Stimulated activated CD4-positive, alpha-beta T cell treated with anti-CD3 and anti-CD28 coated beads, TNF-alpha, amount 100 ng/mL, for 4 hours (primary cell): ENCODE measurements at places on chromosomes 7 and 10.

DNA sequence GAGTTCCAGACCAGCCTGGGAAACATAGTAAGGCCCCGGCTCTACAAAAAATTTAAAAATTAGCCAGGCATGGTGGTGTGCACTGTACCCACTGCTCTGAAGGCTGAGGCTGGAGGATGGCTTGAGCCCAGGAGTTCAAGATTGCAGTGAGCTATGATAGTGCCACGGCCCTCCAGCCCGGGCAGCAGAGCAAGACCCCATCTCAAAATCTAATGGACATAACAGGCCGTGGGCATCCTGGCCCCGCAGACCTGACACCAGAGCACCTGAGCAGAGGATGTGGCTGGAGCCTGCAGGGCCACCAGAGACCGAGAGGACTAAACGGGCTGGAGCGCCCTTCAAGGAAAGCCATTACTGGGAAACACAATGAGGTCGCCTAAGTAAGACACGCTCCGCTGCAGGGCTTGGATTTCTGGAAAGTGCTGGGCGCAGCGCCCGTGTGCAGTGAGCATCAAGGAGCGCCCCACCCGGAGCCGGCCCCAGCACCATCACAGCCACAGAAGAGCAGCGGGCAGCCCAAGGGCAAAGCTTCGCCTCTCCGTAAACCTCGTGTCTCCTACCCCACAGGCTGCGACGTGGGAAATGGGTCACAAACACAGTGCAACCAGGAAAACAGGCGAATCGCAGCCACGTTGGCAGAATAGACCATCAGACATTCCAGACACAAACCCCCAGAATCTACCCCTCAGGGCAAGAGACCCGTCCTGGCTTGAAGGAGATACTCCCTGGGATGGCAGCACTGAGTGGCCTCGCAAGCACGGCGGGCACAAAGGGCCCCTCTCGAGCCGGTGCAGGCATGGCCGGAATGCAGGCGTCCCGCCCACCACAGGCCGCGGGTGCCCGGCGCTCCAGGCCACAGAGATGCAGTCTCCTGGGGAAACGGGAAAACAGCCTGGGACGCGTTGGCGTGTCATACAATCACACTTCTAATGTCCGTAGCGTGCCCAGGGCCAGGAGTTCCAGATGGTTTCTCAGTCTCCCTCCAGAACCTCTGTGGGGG lies 4.9 kb downstream of the RADIL start:
- no peak for DNase-seq

GRCh38 chr7:31126976-31127375 lies 74.9 kb downstream of the ADCYAP1R1 start:
- no peak for DNase-seq

GRCh38 chr10:73871295-73872189 lies 2.8 kb downstream of the CAMK2G start:
- DNase-seq = no peak

DNA sequence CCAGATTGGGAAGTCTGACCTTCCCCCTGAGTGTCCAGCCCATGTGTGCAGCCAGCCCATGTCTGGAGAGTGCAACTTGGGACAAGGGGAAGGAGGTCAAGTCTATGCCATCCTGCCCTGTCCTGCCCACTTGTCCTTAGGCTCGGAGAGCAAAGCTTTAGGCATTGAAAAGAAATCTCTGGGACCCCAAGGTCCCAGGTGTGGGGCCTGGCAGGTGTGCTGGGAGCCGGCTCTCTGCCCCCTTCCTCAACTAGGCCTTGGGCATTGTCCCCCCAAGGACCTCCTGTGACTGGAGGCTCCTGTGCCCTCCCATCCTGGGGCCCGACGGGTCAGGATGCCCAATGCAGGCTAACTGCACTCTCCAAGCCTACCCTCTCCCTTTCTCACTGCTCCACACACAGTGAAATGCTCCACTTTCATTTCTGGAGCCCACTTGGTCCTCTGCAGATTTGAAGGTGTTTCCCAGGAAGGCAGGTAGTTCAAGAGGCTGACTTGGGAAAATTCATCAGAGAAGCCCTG lies 124.7 kb downstream of the PTPN20 start:
- no peak for DNase-seq

DNA sequence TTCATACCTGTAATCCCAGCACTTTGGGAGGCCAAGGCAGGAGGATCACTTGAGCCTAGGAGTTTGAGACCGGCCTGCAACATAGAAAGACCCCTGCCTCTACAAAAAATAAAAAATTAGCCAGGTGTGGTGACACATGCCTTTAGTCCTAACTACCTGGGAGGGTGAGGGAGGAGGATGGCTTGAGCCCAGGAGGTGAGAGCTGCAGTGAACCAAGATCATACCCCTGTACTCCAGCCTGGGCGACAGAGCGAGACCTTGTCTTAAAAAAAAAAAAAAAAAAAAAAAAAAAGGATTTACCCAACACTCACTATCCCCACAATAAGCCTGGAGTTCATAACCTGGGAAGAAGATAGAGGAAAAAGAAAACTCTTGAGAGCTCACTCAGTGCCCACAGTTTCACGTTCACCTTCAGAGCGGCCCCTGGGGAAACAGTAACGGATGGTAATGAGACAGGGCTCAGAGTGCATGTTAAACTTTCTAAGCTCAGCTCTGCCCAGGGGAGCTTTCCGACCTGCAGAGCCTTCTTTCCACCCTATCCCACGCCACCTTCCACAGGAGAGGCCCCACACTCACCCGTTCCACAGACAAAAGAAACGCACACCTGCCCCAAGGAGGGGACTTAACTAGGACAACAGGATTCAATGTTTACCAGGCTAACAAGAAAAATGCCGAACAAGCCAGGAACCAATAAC lies 259.8 kb upstream of the KLF14 start:
- DNase-seq = no peak

GRCh38 chr10:113991091-113991860 lies 52.4 kb upstream of the ADRB1 start:
- DNase-seq = no peak

DNA sequence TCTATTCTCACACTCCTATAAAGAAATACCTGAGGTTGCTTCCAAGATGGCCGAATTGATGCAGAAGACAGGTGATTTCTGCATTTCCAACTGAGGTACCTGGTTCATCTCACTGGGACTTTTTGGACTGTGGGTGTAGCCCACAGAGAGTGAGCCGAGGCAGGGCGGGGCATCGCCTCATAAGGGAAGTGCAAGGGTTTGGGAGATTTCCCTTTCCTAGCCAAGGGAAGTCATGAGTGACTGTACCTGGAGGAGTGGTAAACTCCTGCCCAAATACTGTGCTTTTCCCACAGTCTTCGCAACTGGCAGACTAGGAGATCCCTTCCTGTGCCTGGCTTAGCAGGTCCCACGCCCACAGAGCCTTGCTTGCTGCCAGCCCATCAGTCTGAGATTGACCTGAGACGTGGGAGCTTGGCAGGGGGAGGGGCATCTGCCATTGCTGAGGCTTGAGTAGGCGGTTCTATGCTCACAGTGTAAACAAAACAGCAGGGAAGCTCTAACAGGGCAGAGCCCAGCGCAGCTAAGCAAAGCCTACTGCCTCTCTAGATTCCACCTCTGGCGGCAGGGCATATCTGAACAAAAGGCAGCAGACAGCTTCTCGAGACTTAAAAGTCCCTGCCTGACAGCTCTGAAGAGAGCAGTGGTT lies 152.2 kb downstream of the ARL4A start:
- DNase-seq = no peak

- DNase-seq = no peak
Observed at GRCh38 chr10:12980102-12980661, 21.3 kb downstream of the CCDC3 start.

- DNase-seq = no peak
Observed at GRCh38 chr10:85635650-85636049, 730.9 kb downstream of the GRID1 start.

DNA sequence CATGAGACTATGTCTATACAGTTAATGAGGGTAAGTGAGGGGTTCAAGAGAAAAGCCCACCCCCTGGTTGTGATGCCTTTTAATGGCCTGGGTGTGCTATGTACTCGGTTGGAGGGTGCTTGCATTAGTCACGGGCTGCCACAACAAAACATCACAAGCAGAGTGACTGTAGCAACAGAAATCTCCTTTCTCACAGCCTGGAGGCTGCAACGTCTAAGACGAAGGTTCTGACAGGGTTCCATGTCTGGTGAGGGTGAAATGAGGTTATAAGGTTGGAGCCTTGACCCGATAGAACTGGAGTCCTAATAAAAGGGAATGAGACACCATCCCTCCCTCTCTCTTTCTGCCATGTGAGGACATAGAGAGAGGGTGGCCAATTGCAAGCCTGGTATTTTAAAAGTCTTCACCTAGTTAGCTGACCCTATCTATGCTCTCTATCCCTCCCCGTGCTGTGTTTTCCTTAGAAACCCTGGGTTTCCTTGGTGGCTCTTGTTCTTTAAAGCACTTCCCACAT lies 126.0 kb upstream of the GDF10 start:
- DNase-seq = no peak

DNA sequence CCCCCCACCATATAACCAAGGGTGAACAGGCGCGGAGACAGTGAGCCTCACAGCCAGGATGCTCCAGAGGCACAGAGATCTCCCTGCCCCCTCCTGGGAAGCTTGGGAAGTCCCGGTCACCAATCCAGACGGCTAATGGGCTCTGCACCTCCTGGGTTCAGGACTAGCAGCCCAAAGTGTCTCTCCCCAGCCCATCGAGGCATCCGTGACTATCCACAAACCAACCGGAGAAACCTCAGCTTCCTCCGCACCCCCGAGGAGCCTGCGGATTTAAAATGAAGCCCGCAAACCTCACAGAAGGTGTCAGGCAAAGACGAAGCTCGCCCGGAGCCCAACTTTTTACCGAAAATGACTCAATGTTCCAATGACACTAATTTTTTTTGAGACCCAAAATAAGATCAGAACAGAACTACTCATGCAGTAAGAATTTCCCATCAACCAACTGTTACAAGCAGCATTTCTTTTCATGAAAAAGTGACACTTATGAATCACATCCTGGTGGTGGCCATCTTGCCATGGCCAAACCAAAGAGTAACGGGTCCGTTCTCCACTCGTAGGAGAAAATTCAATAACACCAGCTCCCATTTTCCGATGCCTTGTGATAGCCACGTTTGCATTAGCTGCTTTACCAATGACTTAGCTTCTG lies 6.0 kb downstream of the PDGFA start:
- no peak for DNase-seq
